ENCODE measurements at places on chromosomes 7 and 10. TPM values are rescaled to one million over a fixed set of nuclear protein-coding genes. Genes with fewer than 3 reads are reported as not detected.

Gene SLC16A12
- total RNA-seq, result 22.7 TPM

Gene CDC14C
- total RNA-seq, result not detected

Gene RP9
- total RNA-seq, result 11.6 TPM

Gene ANLN
- total RNA-seq, result 16.1 TPM

Gene FOXP2
- 6.8 TPM for total RNA-seq

Gene C10orf67
- total RNA-seq, result 1.8 TPM

Gene PSD
- total RNA-seq, result 11.7 TPM

Gene MACROH2A2
- total RNA-seq, result 39.4 TPM

Gene BEND7
- total RNA-seq, result 19.9 TPM

Gene SLF2
- 49.0 TPM for total RNA-seq

Gene LIPN
- total RNA-seq, result not detected

Gene PIK3AP1
- total RNA-seq, result 10.5 TPM

Gene SKIDA1
- total RNA-seq, result 7.5 TPM

Gene CPVL
- 45.8 TPM for total RNA-seq

Gene PTPN20
- total RNA-seq, result 3.6 TPM

Gene WNT8B
- 0.29 TPM for total RNA-seq

All from metanephros (tissue), 2 donors.